ENCODE measurements at places on chromosomes 5 and 9.

- DNase-seq: no peak
Measured at GRCh38 chr5:83092619-83093018, 15.3 kb downstream of the XRCC4 start.

GRCh38 chr9:136645903-136646754 is 16.6 kb upstream of the EGFL7 start:
- no peak for DNase-seq

- no peak for DNase-seq
Measured at GRCh38 chr5:93582677-93583438, at the start of gene NR2F1. TSS of gene NR2F1 (plus strand) at chr5:93583222. CDS start at chr5:93585024, 1,802 bp downstream.

- no peak for DNase-seq
Measured at GRCh38 chr9:137506274-137506673, 43.9 kb downstream of the PNPLA7 start.

DNA sequence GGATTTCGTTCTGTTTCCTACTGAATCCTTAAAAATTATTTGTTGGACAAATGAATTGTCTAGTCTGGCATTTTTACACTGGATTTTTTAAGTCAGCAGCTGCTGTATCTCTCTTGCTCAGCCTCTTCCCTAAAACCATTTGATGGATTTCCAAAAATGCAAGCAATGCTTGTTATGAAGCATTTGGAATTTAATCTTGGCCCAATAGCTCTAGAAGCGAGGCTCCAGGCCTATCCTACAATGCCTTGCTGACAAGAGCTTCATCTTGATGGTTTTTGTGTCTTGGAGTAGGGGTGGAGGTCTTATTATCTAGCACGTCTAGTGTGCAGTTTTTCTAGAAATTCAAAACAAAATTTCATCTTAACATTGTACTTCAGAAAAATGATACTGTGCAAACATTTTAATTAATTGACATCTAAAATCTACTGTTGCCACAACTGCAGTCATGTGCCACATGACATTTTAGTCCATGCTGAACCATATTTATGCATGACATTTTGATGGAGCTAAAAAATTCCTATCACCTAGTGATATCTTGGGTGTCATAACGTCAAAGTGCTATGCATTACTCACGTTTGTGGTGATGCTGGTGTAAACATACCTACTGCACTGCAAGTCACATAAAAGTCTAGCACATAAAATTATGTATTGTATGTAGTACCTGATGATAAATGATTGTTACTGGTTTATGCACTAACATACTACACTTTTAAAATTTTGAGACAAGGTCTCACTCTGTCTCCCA is 5.9 kb upstream of the RAD23B start:
- DNase-seq: no peak

- DNase-seq: no peak
Measured at GRCh38 chr9:84862810-84863287, 193.3 kb downstream of the NTRK2 start.

DNA sequence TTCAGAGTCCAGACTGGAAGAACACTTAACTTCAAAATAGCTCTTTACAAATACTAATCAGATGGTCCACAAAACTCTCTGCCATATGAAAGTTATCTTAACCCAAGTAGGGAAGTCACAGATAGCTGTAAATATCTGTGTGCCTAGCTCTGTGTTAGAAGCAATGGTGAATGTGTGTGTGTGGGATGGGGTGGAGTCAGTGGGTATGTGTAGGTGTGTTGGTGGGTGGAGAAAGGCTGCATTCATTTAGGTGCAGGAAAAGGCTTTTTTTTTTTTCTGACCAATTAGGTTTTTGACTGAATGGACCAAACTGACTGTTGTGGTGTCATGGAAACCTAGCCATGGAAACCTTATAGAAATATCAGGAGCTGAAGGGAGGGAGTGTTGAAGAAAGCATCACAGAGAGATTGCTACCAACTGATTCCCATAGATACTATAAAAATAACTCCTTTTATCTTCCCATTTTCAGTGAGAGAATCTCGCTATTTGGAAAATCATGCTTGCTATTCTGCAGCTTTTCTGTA is 156.2 kb upstream of the NR3C1 start:
- no peak for DNase-seq

GRCh38 chr5:88693071-88693932 is 189.7 kb downstream of the MEF2C start:
- no peak for DNase-seq

DNA sequence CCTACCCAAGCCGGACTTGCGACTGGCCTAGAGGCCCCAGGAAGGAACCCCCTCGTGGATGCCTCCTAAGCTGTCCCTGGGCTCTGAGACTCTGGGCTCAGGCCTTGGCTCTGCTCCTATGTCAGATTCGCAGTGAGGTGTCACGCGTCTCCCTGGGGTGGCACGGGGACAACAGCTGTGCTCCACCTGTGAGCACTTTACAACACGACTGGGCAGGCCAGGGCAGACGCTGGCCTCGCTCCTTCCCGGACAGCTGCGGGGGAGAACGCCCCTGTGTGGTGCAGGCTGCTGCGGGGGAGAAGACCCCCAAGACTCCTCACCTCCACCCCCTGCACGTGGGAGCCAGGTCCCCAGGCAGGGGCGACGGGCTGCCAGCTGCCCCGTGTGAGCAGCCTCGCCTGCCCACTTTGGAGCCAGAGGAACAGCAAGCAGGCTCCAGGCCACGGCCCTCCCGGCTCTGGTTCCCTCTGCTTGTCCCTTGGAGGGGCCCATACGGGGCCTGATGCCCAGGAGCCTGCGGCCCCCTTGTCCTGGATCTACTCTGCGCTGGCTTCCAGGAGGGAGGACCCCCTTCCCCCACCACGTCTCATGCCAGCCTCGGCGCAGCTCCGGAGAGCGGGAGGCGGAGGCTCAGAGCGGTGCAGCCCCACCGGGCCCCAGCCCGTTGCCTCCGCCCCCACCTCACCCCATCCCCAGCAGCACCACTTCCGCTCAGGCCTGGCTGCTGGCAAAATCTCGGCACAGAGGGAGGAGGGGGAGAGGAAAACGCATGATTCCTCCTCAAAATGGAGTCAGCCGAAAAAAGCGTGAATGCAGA is 36.0 kb downstream of the SARDH start:
- peak; percentile 52 for DNase-seq

DNA sequence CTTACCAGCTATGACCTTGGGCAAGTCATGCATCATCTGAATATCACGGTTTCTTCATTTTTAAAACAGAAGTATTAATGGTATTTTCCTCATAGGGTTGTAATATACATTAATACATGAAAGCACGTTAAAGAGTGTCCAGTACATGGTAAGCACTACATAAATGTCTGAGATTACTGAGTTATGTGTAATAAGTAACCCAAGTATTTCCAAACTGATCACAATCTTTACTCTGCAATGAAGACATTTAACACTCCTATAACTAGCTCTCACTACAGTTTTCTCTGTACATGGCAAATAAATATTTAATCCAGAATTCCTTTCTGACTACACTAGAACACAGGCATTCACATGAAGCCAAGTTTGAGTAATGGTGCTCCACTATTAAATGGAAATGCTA is 4.0 kb downstream of the GLDC start:
- DNase-seq: no peak

DNA sequence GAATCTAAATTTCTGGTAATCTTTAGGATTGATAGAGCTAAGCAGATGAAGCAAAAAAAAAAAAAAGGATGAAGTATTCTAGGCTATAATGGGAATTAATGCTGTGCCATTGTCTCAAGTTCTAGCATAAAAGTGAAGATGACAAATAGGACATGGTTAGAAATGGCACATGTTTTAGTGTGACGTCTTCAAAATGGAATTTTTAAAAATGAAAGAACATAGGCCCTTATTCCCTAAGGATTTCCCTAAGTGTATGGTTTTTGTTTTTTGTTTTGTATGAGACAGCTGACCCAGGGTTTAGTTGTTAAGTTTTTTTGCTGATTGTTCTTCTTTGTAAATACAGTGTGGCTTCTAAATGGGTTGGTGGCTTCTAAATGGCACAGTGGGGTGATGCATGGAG is 7.1 kb downstream of the TLE4 start:
- DNase-seq: no peak

DNA sequence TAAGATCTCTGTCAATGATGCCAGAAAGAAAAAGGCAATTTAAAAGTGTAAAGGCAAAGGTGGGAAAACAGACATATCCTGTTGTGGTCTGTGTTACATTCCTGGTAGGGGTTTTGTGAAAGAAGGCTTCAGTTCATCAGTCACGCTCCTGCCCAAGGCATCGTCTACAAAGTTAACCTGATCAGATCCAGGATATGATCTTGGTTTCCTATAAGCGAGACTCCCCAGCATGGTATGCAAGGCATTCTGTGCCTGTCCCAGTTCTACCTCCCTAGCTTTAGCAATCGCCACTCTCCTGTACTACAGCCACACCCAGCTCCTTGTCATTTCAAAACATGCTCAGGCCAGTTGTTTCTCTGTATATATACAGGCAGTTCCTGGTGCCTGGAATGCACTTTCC is 58.0 kb upstream of the PTPN3 start:
- no peak for DNase-seq

GRCh38 chr5:130740047-130740569 is 424.9 kb downstream of the HINT1 start:
- no peak for DNase-seq

DNA sequence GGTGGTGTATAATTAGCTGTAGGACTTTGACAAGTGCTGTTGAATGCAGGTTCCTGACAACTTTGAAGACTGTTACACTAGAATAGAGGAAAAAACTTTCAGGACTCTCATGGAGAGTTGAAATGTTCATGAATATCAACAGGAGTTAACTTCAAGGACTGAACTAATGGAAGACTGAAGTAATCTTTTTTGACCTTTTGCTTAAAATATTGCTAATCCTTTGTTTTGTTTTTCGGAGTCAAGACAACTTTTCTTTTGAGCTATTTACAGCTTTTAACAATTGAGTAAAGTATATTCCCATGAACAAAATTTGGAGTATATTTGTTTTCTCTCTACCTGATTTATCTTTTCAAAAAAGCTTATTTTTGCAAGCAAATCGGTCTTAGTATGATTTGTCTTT is 34.1 kb upstream of the MTMR12 start:
- DNase-seq: no peak

DNA sequence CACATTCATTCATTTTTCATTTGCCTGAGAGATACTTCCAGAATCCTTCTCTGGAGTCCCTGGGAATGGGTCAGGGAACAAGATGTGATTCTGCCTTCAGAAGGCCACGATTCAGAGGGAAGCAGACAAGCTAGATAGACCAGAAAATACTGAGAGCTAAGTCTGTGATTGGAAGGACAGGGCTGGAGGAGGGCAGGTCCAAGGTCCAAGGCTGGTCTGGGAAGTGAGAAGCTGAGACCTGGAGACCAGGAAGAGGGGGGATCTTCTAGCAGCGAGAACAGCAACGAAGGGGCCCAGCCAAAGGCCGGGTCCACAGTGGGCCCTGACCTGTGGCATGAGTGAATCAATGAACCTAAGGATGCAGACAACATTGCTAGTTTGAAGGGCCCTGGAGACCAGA is 4.1 kb upstream of the IER5L start:
- DNase-seq: no peak

DNA sequence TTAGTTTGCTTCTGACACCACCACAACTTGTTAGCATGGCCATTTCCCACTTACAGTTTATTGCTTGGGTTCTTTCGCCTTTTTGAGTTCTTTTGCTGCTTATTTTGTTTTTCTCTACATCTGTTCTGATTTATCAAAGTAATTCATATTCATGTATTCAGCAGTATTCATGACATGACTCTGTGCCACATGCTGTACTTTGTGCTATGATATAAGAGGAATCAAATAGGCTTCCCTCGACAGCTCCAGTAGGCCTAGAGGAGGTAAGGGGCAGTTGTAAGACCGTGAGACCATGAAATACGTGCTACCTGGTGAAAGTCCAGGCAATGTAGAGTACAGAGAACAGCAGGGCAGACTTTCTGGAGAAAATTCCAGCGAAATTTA is 110.7 kb upstream of the SAP30L start:
- no peak for DNase-seq
